Stimulated activated CD4-positive, alpha-beta T cell treated with anti-CD3 and anti-CD28 coated beads, Interleukin-1b, Interleukin-23, amount 100 ng/mL, for 1 hour (primary cell): ENCODE measurements at places on chromosomes 2 and 18.

- DNase-seq, result no peak
These were observed 901.7 kb upstream of the LRRTM1 start for GRCh38 chr2:81206216-81206615.

- DNase-seq, result no peak
These were observed 134.5 kb downstream of the NBAS start for GRCh38 chr2:15426606-15427005.

DNA sequence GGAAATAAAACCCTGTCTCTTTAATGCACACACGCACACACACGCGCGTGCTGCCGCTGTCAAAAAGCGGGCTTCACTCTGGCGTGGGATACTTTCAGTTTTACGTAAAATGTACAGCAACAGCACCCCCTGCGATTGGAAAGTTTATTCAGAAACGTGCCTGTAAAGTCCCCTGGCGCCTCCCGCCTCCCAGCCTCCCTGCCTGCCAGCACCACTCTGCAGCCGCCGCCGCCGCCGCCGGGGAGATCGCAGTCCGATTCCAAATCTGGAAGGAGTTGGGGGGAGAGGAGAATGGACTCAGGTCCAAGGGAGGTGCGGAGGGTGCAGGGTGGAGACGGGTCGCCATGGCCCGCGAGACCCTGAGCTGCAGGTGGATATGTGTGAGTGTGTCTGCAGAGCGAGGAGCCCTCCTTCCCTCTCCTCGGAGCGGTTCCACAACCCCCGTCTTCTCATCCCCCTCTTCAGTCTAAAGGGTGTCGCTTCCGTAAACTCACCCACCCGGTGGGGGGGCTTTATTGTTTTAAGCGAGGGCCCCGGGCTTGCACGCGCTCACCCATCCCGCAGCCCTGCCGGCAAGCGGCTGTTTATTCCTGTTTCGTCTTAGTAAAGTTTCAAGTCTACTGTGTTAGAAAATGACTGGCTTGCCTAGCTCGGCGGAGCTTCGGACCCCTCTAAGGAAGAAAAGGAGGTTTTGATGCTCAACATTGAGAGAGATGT is 1.8 kb upstream of the BCL11A start:
- no peak for DNase-seq

GRCh38 chr2:152380261-152381055 is 45.5 kb downstream of the FMNL2 start:
- DNase-seq, result no peak

GRCh38 chr2:59874971-59875755 is 678.3 kb downstream of the BCL11A start:
- DNase-seq, result no peak

DNA sequence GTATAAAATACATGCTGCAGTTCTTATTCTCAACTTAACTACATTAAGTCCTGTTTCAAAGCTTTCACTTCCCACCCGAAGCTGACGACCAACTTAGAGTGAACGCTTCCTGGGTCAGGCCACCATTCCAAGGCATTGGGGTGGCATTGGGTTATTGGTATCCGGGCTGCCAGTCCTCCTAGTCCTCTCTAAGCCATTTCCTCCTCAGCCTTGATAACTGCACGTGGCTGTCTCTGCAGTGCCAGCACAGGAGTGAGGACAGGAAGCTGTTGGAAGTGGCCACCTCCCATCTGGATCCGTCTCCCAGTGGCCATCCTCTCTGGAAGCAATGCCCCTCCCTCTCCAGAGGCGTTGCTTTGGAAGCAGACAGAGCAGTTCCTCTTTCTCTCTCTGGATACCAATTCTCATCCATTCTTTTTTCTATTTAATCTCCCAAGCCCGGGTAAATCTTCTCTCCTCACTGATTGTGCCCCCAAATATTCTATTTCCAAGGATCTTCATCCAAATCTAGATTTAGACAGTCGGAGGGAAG is 354.7 kb downstream of the EIPR1 start:
- DNase-seq, result no peak

- DNase-seq, result no peak
These were observed 157.3 kb upstream of the MMADHC start for GRCh38 chr2:149744865-149745264.

DNA sequence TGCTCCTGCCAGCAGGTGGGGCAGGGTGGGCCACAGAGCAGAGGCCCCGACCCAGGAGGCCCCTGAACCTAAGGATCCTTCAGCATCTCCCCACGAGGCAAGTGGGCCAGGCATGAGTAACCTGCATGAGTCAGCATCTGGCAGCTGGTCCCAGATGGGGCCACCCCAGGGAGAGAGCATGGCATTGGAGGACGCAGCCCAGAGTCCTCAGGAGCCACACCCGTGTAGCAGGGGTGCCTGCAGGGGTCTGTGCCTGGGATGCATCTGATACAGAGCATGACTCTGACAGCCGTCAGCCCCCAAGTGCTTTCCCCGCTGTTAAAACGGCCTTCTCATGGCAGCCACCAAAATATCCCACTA is 185.6 kb upstream of the SALL3 start:
- no peak for DNase-seq

GRCh38 chr18:4276953-4277585 is 178.0 kb downstream of the DLGAP1 start:
- DNase-seq, result no peak
